ENCODE measurements at places on chromosomes 7 and 10. TPM values are rescaled to one million over a fixed set of nuclear protein-coding genes. Genes with fewer than 3 reads are reported as not detected.

GRCh38 chr10:25017661-25018060 is 1.2 kb downstream of the THNSL1 start:
- DNase-seq: no peak

DNA sequence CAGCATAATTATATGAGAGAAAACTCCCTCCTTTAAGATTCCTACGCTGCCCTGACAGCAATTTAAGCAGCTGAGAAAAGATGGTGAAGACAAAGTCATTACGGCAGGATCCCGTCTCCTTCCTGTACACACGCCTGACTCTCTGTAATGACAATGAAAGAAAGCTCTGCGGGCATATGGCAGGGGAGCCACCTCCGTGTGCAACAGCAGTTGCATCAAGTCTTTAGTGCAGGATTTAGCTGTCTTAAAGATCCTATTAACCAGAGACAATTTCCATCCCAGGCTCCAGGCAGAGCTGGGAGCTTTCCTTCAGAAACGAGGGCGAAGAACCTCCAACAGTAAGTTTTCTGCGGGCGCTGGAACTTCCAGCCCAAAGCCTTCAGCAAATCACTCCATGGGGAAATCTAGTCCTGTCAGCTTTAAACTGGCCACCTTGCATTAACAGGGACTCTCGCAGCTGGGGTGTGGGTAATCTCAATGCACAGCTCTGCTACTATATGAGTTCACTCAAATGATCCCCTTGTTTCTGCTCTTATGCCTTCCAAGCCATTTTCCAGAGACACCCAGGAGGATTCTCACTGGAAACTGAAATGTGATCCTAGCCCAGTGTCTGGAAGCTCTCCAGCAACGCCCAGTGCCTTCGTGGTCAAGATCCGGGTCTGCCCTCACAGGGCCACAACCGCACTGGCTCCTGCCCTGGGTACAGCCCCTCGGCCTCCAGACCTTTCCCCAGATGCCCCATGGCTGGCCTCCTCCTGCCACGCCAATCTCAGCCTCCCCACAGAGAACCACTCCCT is 74.9 kb downstream of the CTBP2 start:
- DNase-seq: no peak

DNA sequence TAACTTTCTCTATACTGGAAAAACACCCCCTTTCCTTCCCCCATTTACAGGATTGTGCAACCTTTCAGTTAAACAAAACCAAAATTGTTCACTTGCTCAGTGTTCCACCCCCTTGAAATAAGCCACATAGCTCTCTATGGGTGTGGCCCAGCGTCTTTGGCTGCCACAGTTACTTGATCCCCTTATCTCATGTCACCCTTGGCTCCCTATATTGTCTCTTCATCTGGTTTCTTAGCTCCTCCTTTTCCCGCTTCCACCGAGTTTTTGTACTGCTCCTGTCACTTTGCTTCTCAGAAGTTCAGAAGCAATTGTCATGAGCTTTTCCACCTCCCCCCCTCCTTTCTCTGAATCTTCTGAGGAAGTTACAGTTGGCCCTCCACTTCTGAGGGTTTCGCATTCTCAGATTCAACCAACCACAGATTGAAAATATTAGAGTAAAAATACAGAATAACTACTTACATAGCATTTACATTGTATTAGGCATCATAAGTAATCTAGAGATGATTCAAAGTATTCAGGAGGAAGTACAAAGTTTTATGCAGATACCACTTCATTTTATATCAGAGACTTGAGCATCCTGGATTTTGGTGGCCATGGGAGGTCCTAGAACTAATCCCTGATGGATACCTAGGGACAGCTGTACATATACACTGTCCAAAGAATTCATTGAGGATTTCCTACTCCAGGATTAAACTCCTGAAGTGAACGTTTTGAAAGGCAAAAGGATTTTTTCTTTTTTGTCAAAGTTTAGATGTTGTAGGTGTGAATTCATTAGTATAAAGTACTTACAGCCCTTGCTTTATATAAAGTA is 60.4 kb downstream of the ADD3 start:
- no peak for DNase-seq

- no peak for DNase-seq
Measured at GRCh38 chr7:48384180-48384752, 213.0 kb downstream of the ABCA13 start.

DNA sequence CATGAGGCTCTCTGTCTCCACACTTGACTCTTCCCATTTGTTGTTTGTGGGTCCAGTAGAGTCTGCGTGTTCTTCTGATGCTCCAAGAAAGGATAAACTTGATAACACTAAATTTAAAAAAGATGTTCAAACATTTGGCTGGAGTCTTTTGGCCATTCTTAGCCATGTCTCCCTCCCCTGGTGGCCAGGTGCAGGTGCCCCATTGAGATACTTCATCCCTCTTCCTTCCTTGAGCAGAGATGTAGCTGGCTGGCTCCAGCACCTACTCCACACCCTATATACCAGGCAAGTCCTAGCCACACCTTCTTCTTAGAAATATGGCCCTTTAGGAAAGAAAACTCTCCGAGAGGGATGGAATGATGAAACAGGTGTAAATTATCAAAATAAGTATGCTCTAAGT is 103.2 kb upstream of the GJD4 start:
- no peak for DNase-seq

- DNase-seq: no peak
Measured at GRCh38 chr10:65017523-65017922, 1496.3 kb downstream of the REEP3 start.

DNA sequence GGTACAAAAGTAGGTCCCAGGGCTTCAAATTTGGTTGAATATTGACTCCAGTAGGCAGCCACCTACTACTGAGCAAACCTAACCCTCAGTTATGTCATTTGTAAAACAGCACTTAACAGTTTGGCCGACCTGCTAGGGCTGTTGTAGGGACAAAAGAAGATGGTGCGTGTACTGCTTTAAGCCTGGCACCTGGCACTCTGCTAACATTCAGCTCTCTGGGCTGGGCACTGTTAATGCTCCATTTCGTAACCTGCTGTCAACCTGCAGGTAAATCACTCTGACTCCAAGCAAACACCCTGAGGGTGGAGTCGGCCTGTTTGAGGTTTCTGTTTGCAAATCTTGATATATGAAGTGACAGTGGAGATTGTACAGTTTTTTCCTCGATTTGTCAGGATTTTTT is 7.2 kb downstream of the ZKSCAN1 start:
- no peak for DNase-seq

- no peak for DNase-seq
Measured at GRCh38 chr10:1425879-1426278, 311.4 kb downstream of the ADARB2 start.

GRCh38 chr7:135164357-135165061 is 6.0 kb downstream of the CYREN start:
- DNase-seq: no peak

- no peak for DNase-seq
Measured at GRCh38 chr10:92848441-92849233, at the start of gene EXOC6. TSS of gene EXOC6 (plus strand) at chr10:92848520. CDS start at chr10:92848534, 14 bp downstream.

DNA sequence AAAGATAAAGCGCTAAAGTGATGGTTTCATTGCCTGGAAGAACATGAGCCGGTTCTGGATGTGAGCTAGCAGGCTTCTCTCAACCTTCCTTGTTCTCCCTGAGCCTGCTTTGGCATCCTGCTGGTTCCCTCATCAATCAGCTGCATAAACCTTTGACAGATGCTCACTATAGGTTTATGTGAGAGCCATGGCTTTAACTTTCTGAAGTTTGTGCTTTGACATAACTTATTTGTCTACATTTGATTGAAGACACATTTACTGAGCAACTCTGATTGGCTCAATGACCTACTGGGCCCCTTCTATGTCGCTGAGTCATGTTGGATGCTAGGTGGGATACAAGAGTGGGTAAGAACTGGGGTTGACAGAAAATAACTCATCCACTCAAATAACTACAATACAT is 192.0 kb downstream of the ADAM12 start:
- DNase-seq: no peak

DNA sequence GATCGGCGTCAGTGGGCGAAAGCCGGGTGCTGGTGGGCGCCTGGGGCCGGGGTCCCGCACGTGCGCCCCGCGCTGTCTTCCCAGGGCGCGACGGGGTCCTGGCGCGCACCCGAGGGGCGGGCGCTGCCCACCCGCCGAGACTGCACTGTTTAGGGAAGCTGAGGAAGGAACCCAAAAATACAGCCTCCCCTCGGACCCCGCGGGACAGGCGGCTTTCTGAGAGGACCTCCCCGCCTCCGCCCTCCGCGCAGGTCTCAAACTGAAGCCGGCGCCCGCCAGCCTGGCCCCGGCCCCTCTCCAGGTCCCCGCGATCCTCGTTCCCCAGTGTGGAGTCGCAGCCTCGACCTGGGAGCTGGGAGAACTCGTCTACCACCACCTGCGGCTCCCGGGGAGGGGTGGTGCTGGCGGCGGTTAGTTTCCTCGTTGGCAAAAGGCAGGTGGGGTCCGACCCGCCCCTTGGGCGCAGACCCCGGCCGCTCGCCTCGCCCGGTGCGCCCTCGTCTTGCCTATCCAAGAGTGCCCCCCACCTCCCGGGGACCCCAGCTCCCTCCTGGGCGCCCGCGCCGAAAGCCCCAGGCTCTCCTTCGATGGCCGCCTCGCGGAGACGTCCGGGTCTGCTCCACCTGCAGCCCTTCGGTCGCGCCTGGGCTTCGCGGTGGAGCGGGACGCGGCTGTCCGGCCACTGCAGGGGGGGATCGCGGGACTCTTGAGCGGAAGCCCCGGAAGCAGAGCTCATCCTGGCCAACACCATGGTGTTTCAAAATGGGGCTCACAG is 1.1 kb downstream of the EGFR start:
- peak; percentile 90 for DNase-seq

- DNase-seq: no peak
Measured at GRCh38 chr7:133207687-133208086, 45.2 kb upstream of the EXOC4 start.

- no peak for DNase-seq
Measured at GRCh38 chr10:101235766-101236165, 6.5 kb upstream of the LBX1 start.

DNA sequence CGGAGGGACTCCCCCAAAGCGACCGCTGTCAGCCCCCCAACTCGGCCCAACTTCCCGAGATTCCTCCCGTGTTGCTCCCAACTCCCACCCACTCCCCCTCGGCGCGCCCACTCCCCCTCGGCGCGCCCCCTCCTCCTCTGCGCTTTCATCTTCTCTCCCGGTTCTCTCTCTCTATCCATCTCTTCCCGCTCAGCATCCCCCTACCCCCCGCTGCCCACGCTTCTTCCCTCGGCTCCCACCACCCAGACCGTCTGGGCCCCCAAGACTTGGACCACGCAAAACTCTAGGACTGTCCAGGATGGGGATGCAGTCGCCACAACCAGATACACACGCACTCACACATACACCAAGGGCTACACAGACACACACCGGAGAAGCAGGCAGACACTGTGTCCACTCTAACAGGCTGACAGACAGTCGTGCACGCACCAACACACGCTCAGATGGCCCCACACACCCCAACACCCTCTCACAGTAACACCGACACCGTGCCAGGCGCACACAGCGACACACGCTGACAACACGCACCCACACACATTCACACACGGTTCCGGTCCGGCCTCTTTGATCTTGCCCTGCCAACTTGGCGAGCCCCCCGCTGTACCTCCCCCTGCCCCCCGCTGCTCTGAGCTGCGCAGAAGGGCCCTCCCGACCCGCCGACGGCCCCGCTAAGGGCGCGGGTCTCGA is 1.1 kb downstream of the GRID1 start:
- peak; percentile 59 for DNase-seq

GRCh38 chr7:104552102-104552501 is 223.7 kb downstream of the LHFPL3 start:
- no peak for DNase-seq

DNA sequence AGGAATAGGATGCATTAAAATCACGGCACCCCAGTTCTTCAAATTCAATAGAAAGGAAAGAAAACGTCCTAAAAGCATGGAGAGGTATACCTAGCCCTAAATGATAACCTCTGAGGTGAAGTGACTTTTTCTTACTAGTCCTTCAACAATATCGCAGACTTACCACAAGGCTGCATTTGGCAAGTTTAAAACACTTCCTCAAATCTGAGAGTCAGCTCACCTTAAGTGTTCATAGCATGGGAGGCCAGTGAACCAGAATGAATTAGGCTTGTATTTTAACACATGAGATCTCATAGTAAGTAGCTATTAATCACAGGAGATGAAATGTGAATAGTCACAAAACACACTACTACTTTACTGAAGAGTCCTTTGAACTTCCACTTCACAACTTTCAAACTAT is 124.2 kb downstream of the RNF32 start:
- no peak for DNase-seq

DNA sequence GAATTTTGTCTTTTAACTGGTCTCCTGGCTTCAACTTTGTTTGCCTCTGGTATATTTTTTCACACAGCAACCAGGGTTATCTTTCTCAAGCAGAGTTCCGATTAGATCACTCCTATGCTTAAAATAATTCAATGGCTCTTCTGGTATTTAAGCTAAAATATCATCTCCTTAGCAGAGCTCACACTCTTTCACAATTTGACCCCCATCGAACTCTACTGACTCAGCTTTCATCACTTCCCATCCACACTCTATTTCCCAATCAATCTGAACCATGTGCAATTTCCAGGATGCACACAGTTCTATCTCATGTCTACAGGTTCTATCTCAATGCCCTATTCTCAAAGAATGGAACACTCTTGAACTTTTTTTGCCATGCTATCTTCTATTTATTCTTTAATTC is 809.5 kb downstream of the GRID1 start:
- DNase-seq: no peak

GRCh38 chr7:84524714-84525694 is 330.4 kb upstream of the SEMA3A start:
- DNase-seq: no peak

GRCh38 chr10:32141018-32141807 is 85.0 kb upstream of the KIF5B start:
- DNase-seq: no peak

ASZ1 gene
- total RNA-seq: not detected

ZNF853 gene
- 16.2 TPM for total RNA-seq

CH25H gene
- total RNA-seq: not detected

GNGT1 gene
- not detected for total RNA-seq

Data from chondrocyte (in vitro differentiated cells).